Caki2 (cell line): ENCODE measurements at places on chromosomes 3 and 15.

GRCh38 chr3:166283840-166284239 is 446.6 kb upstream of the BCHE start:
- DNase-seq = peak; percentile 78

GRCh38 chr3:9397906-9398699 is 688 bp downstream of the SETD5 start:
- peak; percentile 47 for DNase-seq

DNA sequence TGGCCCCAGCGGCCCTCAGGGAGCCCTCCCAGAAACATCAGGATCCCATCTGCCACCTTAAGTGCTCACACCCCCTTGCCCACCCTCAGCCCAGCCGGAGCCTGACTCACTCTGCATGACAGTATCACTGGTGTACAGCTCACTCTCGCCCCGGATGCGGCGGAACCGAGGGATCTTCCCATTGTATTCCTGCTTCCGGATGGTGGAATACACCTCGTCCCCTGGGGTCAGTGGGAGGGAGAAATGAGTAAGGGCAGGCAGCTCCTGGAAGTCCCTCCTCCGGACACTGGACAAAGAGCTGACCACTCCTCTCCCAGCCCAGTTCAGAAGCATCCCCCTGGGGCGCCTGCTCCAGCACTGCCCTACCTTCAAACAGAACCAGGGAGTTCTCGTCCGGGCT is 16.5 kb downstream of the SEMA7A start:
- no peak for DNase-seq

DNA sequence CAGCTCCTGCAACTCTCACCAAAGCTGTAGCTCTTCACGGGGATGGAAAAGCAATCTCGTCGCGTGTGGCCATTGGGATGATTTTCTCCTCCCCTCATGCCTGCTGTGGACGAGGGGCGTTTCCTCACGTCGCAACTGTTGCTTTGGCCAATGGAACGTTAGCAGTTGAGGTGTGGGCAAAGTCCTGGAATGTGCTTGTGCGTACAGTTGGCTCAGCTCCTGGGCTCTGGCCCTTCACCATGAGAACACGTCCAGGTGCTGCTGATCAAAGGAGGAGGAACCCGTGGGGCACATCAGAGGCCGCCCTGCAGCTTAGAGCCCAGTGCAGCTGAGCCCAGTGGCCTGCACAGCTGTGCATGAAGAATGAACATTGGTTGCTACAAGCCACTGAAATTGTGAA is 186.1 kb downstream of the TJP1 start:
- DNase-seq = no peak

GRCh38 chr3:178546079-178546478 is 9.8 kb downstream of the KCNMB2 start:
- DNase-seq = no peak
